Myometrial cell (primary cell): ENCODE measurements at places on chromosomes 5 and 9. TPM values are rescaled to one million over a fixed set of nuclear protein-coding genes. Genes with fewer than 3 reads are reported as not detected.

PAEP gene
- not detected in 2 replicates for total RNA-seq

PCDHB3 gene
- 0.89 TPM in 1 of 2 replicates, not detected in the other for total RNA-seq

PCDHA13 gene
- not detected in 2 replicates for total RNA-seq

PCDHA7 gene
- total RNA-seq, result 0.71 TPM in 1 of 2 replicates, not detected in the other

CDC20B gene
- total RNA-seq, result not detected in 2 replicates

GFI1B gene
- total RNA-seq, result not detected in 2 replicates

ADRB2 gene
- under 0.01 TPM in 1 of 2 replicates, not detected in the other for total RNA-seq

RCL1 gene
- total RNA-seq, result 8.1 and 8.5 TPM in 2 replicates

SMU1 gene
- total RNA-seq, result 16.4 and 20.9 TPM in 2 replicates

FOXD1 gene
- total RNA-seq, result 0.53 TPM in 1 of 2 replicates, not detected in the other

IFNA2 gene
- not detected in 2 replicates for total RNA-seq

PCDHGB1 gene
- total RNA-seq, result 0.35 TPM in 1 of 2 replicates, not detected in the other

SLC4A9 gene
- total RNA-seq, result not detected in 2 replicates

SOHLH1 gene
- not detected in 2 replicates for total RNA-seq

GDA gene
- total RNA-seq, result 0.18 TPM in 1 of 2 replicates, not detected in the other

ZFP2 gene
- 0.18 and 0.58 TPM in 2 replicates for total RNA-seq

NUDT12 gene
- total RNA-seq, result 12.7 and 16.0 TPM in 2 replicates

HTR1A gene
- total RNA-seq, result not detected in 2 replicates

PCDHGA12 gene
- 14.9 and 15.6 TPM in 2 replicates for total RNA-seq

SPINK4 gene
- not detected in 2 replicates for total RNA-seq

ATP10B gene
- total RNA-seq, result not detected in 2 replicates

IL5 gene
- not detected in 2 replicates for total RNA-seq

CCDC187 gene
- not detected in 2 replicates for total RNA-seq

TAF1L gene
- not detected in 2 replicates for total RNA-seq

AGTPBP1 gene
- 2.6 and 4.3 TPM in 2 replicates for total RNA-seq

GCNT1 gene
- total RNA-seq, result 55.4 and 64.5 TPM in 2 replicates

GGTA1 gene
- not detected in 2 replicates for total RNA-seq

INSYN2B gene
- total RNA-seq, result 7.6 and 12.1 TPM in 2 replicates

PCDHGC4 gene
- under 0.01 and 0.58 TPM in 2 replicates for total RNA-seq

ZNF608 gene
- 0.18 and 0.29 TPM in 2 replicates for total RNA-seq

TAF11L5 gene
- total RNA-seq, result not detected in 2 replicates

TSLP gene
- total RNA-seq, result 0.35 TPM in 1 of 2 replicates, not detected in the other

OSMR gene
- total RNA-seq, result 27.4 and 33.1 TPM in 2 replicates

TMEM171 gene
- total RNA-seq, result 8.7 and 9.8 TPM in 2 replicates

PHF24 gene
- not detected in 2 replicates for total RNA-seq

PCDHGA7 gene
- total RNA-seq, result 0.89 and 2.0 TPM in 2 replicates

IL9 gene
- total RNA-seq, result not detected in 2 replicates

SAXO1 gene
- total RNA-seq, result not detected in 2 replicates

EIF4EBP3 gene
- 0.53 and 3.5 TPM in 2 replicates for total RNA-seq

CTSL gene
- total RNA-seq, result 311 and 406 TPM in 2 replicates

CDC25C gene
- total RNA-seq, result 23.9 and 24.3 TPM in 2 replicates

MYO10 gene
- total RNA-seq, result 19.0 and 26.1 TPM in 2 replicates

IFNA13 gene
- not detected in 2 replicates for total RNA-seq

TRIM36 gene
- 0.86 and 1.2 TPM in 2 replicates for total RNA-seq

PDE6A gene
- total RNA-seq, result not detected in 2 replicates

SLC25A2 gene
- under 0.01 TPM in 1 of 2 replicates, not detected in the other for total RNA-seq

DPH7 gene
- 17.6 and 18.3 TPM in 2 replicates for total RNA-seq

HSPA9 gene
- total RNA-seq, result 257 and 373 TPM in 2 replicates

FOXE1 gene
- not detected in 2 replicates for total RNA-seq

TNFSF15 gene
- total RNA-seq, result under 0.01 TPM in 1 of 2 replicates, not detected in the other

KDM4C gene
- 8.4 and 10.1 TPM in 2 replicates for total RNA-seq

PRRX2 gene
- total RNA-seq, result 1.4 TPM in 1 of 2 replicates, not detected in the other

ARL14EPL gene
- 0.29 TPM in 1 of 2 replicates, not detected in the other for total RNA-seq

JAKMIP2 gene
- 5.2 and 8.3 TPM in 2 replicates for total RNA-seq

SLC46A2 gene
- not detected in 2 replicates for total RNA-seq

TOR1A gene
- 70.7 and 101 TPM in 2 replicates for total RNA-seq

CFAP157 gene
- not detected in 2 replicates for total RNA-seq

FAM174A gene
- 9.7 and 22.8 TPM in 2 replicates for total RNA-seq
